ENCODE measurements at places on chromosomes 5 and 9.
A peak's percentile ranks its signal among the peaks of the same experiment; 100 is the strongest.

- DNase-seq: no peak
Measured at GRCh38 chr5:138951091-138951985, 76.2 kb upstream of the LRRTM2 start.

DNA sequence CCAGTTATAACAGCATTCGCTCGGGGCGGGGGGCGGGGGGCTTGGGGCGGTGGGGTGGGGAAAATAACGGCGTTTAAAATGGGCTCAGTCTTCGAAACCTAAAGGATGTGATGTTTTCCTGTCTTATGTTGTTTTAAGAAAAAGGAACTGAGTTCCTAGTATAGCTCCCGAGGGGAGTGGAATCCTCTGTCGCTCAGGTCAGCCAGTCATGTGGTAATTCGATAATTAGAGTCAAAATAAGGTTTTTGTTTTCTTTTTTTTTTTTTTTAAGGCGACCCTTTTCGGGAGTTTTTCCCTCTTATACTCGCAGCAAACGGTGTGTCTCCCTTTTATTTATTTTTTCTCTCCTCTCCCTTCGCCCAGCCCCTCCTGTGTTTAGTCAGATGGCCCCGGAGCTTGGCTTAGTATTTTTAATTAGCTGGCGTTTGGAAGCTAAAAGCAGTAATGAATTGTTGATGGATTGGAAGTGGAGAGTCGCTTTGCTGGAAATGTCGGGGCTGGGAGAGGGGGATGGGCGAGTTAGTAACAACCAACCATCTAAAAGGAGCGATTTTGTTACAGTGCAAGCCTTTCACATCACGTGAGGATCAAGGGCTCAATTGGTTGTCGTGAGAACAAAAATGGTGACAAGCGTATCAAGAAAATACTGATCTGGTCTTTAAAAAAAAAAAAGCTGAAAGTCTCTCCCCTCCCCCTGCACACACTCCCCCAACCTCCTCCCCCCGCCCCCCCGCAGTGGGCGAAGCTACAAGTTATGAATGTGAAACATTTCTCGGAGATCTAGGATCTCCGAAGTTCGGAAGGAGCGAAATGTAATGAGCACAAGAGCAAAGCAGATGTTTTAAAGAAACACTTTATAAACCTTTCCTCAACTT is 714 bp upstream of the ZNF608 start:
- DNase-seq: no peak

DNA sequence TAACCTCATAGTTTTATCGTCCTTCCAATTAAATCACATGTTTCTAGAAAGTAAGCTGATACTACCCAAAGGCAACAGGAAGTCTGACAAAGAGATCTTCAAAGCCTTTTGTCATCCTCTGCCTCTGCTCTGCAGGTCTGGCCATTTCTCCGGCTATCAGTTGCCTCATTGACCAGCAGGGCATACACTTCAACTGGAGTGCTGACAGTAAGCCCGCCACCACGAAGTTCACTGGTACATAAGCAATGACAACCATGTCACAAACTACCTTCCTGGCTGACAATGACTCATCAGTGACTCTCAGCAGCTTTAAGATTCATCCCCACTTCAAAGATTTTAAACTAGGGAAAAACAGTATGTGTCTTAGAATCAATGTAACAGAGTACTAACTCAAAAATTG is 20.6 kb downstream of the SPTLC1 start:
- no peak for DNase-seq

GRCh38 chr9:136565086-136565714 is 19.4 kb upstream of the NOTCH1 start:
- no peak for DNase-seq

DNA sequence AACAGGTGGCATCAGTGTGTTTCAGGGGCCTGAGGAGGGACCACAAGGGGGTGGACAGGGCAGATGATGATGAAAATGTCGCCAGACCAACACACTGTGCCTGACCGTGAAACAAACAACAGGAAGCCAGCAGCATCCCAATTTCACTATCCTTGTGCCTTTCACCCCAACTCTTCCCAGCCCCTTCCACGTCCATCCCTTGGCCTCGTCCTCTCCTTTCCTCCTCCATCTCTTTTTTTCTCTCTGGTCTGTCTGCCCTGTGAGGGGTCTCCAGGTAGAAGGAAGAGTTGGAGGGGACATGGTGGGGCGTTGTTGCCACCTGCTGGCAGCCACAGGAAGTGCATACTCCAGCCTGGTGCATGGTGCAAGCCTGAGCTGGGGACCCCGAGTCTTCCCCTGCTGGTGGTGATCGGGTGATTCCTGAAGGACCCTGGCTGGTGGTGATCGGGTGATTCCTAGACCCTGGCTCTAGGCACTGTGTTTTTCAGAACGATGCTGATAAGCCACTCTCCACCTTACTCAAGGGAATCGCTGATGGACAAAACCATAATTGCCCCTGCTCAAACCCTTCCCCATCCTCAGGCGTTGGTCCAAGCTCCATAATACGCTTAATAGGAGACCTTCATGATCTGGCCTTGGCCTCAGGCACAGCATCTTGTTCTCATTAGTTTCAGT is 21.7 kb upstream of the NSD1 start:
- DNase-seq: peak; percentile 42
